ENCODE measurements at places on chromosomes 16 and 17.

DNA sequence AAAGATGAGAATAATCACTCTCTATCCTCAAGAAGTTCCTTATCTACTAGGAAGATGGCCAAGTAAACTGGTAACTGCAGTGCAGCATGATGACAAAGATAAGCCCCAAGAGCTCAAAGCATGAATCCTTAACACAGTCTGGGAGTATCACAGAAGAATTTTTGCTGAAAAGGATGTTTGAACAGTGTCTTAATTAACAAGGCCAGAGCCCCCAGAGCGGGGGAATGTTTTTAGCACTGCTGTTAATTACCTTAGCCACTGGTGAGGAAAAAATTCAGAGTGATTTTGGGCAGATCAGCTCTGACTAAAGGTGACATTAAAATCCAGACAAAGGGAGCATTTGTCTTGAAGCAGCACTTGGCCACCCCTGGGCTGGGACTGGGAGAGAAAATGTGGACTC, 30.1 kb downstream of the ADAMTS18 start:
- no peak for DNase-seq

DNA sequence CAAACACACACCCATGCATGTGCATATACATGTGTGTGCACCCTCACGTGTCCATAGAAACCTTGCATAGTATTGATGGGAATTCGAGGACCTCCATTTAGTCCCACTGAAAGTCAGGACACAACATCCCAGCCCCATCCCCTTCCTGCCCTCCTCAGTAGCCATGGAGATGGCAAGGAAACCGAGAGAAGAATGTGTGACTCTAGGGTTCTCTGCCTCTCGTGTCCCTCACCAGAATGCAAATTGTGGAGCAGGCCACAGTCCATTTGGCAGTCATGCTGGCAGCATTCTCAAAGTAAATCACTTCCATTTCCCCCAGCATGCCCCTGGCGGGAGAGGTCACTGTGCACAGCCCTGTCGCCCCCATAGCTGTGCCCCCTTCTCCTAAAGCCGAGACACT, 141.1 kb downstream of the MSI2 start:
- DNase-seq, result no peak

- DNase-seq, result no peak
These were observed 141.2 kb downstream of the CMIP start for GRCh38 chr16:81585785-81586184.

DNA sequence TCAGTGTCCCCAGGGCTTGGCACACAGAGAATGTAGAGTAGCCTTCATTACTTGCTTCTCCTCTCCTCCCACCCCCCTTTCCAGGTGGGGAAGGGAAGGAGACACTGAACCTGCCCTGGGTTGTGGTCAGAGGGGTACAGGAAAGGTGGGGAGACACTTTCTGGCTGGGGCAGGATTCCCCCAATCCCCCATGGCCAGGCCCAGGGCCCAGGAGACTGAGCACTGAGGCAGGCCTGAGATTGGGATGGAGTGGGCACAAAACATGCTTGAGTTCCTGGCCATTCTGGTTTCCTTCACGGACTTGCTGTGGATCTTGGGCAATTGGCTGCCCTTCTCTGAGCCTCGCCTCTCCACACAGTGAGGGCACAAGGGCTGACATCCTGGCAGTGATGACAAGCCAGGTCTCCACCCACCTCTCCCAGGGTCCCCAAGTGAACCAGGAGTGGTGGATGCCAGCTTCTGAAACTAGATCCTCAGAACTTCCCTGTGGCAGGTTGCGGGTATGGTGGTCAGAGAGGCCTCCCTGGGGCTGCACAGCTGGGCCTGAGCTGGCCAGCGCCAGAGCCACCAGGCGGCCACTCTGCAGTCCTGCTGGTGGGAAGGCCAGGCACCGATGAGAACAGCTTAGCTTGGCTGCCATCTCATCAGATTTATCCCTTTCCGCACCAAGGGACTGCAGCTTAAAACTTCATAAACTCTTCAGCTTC, 9.3 kb downstream of the ZNF629 start:
- no peak for DNase-seq

DNA sequence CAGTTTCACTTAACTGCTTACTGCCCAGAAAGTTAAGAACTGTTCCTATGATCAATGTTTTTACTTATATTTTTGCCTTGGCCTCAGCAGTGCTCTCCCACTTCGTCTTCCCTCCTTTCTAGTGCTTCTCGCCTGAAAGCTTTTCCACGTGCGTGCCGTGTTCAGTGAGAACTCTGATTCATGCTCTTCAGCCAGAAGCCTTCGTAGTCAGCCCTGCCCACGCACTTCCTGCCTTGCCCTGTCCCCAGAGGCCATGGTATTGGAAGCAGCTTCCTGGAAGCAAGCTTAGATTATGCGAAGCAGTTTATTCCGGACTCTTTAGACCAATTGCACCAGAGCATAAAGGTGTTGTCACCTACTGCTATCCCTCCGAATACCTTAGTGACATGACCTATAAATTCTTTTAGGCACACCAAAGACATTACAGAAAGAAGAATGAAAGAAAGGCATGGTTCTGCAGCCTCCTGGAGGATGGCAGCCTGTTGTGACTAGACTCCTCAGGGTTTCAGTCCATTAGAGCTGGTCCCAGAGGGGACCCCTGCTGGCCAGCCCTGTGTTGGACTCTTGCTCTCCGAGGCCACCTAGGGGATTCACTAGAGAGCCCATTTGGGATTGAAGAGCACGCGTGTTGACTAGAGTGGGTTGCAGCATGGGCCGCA, 105.2 kb downstream of the RPTOR start:
- DNase-seq, result peak; percentile 16

- DNase-seq, result peak; percentile 51
These were observed 13.7 kb downstream of the SYCE1L start for GRCh38 chr16:77212741-77213541.

- DNase-seq, result no peak
These were observed 16.7 kb downstream of the ZFPM1 start for GRCh38 chr16:88469615-88470395.
